ENCODE measurements at places on chromosomes 13 and 19. TPM values are rescaled to one million over a fixed set of nuclear protein-coding genes. Genes with fewer than 3 reads are reported as not detected.

C13orf46 gene
- total RNA-seq, result 1.7 TPM

ANGPTL8 gene
- total RNA-seq, result not detected

NOTCH3 gene
- not detected for total RNA-seq

ATP1A3 gene
- total RNA-seq, result 1.5 TPM

SOX21 gene
- not detected for total RNA-seq

PCP2 gene
- 0.64 TPM for total RNA-seq

ZNF274 gene
- total RNA-seq, result 14.6 TPM

PNMA8B gene
- 0.52 TPM for total RNA-seq

GPR183 gene
- total RNA-seq, result 38.8 TPM

CACTIN gene
- total RNA-seq, result 27.0 TPM

C5AR2 gene
- total RNA-seq, result not detected

IL17D gene
- total RNA-seq, result not detected

ZNF8 gene
- total RNA-seq, result 3.6 TPM

S1PR2 gene
- 3.4 TPM for total RNA-seq

ZNF486 gene
- total RNA-seq, result 11.3 TPM

ZNF302 gene
- 13.6 TPM for total RNA-seq

ZNF221 gene
- total RNA-seq, result 0.45 TPM

KDELR1 gene
- total RNA-seq, result 83.8 TPM

RAVER1 gene
- total RNA-seq, result 63.0 TPM

WDR88 gene
- total RNA-seq, result not detected

CYP2A7 gene
- total RNA-seq, result not detected

HOMER3 gene
- total RNA-seq, result not detected

TPTE2 gene
- total RNA-seq, result not detected

ACER1 gene
- not detected for total RNA-seq

GIPR gene
- 1.8 TPM for total RNA-seq

FCAR gene
- total RNA-seq, result not detected

Measured in activated naive CD4-positive, alpha-beta T cell treated with anti-CD3 and anti-CD28 coated beads for 36 hours (primary cell).